CD8-positive, alpha-beta memory T cell (primary cell): ENCODE measurements at places on chromosomes 2 and 18.

DNA sequence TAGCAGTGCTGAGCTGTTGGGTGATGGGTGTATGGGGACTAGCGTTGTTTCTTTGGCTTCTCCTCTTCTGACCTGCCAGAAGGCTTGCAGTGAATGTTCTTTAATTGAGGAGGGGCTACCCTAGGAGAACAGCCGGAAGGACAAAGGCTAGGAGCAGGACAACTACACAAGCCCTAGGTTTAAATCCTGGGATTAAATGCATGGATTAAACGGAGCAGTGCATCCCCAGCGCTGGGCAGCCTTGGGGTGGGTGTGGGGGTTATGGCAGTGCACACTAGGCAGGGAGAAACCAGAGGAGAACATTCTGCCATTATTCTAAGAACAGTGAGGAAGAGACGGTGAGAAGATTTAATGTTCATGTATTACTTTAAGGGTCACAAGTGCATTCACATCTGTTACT is 86.4 kb upstream of the MCFD2 start:
- DNase-seq = no peak

DNA sequence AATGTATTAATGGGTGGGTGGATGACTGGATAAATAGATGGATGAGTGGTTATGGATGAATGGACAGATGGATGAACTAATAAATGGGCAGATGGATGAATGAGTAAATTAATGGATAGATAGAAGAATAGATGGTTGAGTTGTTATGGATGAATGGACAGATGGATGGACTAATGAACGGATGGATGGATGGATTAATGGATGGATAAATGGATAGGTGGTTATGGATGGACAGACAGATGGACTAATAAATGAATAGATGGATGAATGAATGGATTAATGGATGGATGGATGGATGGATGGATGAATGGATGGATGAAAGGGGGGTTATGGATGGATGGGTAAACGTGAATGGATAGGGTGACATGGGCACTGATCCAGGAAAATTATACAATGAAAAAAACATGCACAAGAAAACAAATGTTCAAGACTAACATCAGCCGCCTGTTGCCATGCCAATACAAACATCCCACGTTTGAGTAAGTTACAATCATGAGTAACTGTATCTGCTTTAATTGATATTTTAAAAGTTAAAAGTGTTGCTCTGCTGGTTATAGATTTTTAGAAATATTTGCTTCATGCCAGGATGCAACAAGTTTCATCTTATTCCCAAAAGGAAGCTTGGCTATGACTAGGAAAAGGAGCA is 20.8 kb downstream of the PXDN start:
- DNase-seq = no peak

DNA sequence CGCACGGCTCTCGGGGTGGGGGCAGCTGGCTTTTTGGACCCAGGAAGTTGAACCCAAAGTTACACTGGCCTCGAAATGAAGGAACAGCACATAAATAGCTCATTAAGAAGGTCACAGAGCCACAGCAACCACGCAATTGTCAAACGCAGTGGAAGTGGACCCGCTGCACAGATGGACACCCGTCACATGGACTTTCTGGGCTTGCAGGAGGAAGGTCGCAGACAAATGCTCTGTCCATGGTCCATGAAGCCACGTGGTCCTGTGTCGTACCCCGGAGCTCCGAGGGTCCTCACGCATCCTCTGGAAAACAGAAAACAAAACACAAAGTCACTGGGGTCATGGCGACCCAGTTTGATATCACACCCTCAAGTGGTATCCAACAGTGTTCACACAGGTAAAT is 308.1 kb upstream of the SALL3 start:
- no peak for DNase-seq

GRCh38 chr2:172484253-172484652 is 56.9 kb downstream of the ITGA6 start:
- no peak for DNase-seq

DNA sequence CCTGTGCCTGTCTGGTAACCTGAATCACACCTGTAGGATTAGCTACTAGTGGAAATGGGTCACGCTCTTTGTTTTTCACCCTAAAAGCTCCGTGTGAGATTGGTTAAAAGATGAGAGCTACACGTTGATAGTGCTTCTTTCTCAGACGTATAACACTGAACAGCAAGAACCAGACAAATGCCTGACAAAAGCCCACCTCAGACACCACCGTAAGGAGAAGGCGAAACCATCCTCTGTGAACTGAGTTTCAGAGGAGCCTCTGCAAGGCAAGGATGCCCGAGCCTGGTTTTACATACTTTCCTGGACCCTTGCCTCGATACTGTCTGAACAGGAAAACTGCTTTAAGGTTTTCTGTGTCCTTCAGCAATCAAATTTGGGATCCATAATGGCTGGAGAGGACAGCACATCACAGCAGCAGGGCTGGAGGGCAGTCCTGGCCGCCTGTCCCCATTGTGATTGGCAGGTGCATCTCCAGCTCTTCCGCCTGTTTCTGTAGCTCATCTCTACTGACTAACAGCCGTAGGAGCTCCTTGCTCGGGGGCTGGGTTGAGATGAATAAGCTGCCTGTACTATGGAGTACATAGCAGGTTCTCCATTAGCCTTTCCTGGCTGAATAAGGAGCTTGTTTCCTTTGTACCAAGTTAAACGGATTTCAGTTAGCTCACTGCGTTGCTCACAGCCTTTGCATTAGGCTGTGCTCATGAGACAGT is 155.5 kb downstream of the MYT1L start:
- no peak for DNase-seq

- DNase-seq = no peak
Measured at GRCh38 chr18:48542513-48543181, 3.8 kb downstream of the CTIF start.

- DNase-seq = no peak
Measured at GRCh38 chr18:26442126-26442525, 106.2 kb downstream of the KCTD1 start.

DNA sequence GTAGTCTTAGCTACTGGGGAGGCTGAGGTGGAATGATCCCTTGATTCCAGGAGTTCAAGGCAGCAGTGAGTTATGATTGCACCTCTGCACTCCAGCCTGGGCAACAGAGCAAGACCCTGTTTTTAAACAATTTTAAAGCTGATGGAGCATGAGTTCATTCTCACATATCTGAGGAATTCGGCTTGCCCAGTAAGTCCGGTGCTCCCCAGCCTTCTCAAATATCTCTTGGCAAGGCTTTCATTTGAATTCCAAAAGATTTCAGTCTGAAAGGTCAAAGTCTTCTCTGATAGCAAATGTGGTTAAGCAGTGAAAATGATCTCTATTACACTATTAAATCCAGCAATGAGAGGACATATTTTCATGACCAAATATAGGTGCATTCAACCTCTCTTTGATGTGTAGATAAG is 27.9 kb downstream of the PIEZO2 start:
- no peak for DNase-seq

DNA sequence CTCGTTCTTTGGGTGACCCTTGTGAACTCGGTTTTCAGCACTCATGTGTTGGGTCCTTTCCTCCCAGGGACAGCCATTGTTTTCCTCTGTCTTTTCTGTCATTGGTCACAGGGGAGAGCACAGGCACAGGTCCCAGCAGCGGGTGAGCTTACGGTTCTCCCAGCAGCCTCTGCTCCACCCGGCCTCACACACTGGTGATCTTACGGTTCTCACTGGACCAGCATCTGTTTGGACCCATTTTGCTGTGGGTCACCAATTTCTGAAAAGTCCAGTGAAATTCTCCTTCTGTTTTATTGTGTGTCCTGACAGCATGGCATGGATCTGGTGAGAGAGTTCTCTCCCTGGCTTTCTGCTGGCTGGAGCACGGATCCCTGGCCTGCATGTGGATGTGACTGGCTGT is 49.8 kb upstream of the ANKRD62 start:
- DNase-seq = no peak

DNA sequence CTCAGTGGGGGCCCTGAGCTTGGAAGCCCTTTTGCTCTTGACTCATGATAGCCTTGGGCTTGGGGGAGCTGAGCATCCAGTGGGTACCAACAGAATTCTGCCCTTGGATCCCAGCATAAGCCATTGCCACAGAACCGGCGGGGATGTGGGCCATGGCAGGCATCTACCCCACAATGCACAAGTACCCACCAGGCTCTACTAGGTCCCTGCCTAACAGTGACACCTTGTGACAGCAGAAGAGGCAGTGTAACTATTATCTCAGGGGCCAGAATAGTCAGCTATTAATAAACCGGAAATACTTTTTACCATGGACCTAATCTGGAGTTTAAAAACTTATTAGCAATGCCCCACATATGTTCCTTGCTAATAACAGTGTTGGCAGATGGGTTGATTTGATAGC is 397.2 kb downstream of the TMEM182 start:
- DNase-seq = no peak

GRCh38 chr18:41940506-41941215 is 14.4 kb upstream of the PIK3C3 start:
- DNase-seq = no peak

GRCh38 chr2:200814917-200815316 is 3.2 kb downstream of the BZW1 start:
- DNase-seq = no peak

DNA sequence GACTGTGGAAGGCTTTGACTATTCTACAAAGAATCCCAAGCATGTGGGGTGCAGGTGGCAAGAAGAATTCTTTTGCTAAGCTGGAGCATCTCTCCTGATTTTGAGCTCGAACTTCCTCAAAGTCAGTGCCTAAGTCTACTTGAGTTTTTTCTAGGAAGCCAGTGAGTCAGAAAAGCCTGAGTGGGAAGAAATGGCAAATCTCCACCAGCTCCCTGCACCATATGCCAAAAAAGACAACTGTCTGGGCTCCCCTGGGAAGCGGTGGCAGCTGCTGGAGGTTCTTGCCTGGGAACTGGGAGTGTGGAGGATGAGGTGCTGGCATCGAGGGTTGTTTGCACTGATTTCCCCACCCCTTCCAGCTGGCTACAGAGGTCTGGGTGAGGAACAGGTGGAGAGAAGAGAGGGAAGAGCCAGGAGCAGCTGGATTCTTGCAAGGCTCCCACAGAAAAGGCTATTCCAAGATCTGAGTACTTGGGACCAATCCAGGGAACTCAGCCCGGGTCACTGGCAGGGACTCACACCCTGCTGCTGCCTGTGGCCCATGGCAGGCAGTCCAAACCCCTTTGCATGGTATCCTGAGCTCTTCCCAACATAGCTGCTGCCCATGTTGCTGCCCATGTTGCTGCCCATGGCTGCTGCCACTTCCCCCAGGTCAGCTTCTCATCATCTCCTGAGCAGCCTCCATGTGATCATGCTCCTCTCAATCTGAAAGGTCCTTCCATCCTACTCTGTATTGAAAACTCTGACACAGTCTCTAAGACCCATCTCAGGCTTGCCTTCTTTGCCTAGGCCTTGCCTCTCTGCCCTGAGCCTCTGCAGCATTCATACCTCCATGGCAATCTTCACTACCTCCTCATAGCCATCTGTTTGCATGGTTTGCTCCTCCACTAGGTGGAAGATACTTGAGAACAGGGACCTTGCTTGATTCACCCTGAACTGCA is 128.3 kb upstream of the SPATS2L start:
- DNase-seq = no peak

DNA sequence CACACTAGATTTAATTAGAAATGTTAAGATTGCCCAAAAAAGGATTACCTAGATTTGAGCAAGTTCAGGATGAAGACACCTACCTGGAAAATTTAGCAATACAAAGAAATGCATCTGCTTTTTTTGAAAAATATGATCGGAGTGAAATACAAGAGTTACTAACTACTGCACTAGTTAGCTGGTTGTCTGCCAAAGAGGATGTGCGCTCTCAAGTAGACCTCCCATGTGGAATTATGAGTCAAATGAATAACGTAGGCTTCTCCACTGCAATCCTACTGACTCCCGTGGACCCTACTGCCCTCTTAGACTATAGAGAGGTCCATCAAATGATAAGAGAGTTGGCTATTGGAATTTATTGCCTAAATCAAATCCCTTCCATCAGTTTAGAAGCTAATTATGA is 2.0 kb downstream of the ANKAR start:
- no peak for DNase-seq

DNA sequence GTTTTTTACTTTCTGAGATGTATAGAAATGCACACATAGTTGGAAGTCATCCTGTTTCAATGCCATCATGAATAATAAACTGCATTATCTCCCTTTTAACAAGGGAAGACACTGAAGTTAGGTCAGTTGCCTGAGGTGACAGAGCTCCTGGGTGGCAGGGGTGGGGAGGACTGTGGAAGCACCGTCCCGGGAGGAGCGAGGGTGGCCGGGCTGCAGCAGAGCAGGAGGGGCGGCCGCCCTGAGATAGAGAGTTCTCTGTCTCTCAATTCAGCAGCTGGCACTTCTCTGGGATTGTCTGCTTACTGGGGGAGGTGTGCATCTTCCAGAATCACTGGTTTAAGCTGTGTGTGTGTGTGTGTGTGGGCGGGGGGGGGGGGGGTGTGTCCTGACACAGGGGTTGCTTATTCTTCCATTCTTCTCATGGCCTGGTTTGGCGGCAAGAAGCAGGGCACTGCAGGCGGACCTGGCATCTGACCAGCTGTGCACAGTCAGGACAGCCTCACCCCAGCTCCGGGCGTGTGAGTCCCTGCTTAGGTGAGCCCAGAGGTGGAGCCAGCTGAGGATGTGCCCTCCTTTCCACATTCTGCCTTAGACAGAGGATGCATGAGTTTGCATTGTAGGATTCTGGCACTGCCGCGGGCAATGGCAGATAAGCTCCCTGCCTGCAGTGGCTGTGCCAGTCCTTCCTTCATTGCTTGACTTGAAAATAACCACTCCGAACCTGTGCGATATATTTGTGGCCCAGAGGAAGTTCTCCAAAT is 40.4 kb downstream of the VWA3B start:
- DNase-seq = no peak

DNA sequence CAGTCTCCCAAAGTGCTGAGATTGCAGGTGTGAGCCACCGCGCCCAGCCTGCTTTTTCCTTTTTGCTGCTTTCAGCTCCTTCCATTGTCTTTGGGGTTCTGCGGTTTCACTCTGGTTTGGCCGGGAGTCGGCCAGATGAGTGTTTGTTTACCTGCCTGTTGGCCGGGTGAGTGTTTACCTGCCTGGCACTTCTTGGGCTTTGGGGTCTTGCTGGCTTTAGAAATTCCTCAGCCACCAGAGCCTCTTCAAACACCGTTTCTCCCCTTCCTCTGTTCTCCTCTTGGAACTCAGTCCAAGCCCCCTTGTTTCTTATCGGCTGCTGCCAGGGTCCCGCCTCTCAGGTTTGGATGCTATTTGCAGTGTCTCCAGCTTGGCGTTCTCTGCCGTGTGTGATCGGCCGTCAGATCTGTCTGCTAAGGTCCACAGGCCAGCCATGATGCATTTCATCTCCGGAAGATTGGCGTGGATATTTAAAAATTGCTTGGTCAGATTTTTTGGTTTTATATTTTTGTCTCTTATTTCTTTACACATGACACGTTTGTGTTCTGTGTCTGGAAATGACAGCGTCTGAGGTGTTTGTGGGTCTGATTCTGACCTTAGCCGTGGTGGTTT is 14.2 kb upstream of the GAL3ST2 start:
- no peak for DNase-seq

GRCh38 chr2:196592911-196593881 is 46.3 kb upstream of the CCDC150 start:
- DNase-seq = no peak
